Activated CD4-positive, alpha-beta T cell treated with anti-CD3 and anti-CD28 coated beads for 24 hours (primary cell): ENCODE measurements at places on chromosomes 12 and 14.
A peak's percentile ranks its signal among the peaks of the same experiment; 100 is the strongest.

GRCh38 chr14:46322730-46323403, 328.7 kb downstream of the RPL10L start:
- no peak for DNase-seq

- no peak for DNase-seq
Observed at GRCh38 chr14:55957950-55958349, 160.3 kb upstream of the PELI2 start.

GRCh38 chr14:81275305-81276072, 54.7 kb upstream of the GTF2A1 start:
- no peak for DNase-seq

GRCh38 chr12:77438644-77439043, 373.3 kb upstream of the E2F7 start:
- DNase-seq: no peak

DNA sequence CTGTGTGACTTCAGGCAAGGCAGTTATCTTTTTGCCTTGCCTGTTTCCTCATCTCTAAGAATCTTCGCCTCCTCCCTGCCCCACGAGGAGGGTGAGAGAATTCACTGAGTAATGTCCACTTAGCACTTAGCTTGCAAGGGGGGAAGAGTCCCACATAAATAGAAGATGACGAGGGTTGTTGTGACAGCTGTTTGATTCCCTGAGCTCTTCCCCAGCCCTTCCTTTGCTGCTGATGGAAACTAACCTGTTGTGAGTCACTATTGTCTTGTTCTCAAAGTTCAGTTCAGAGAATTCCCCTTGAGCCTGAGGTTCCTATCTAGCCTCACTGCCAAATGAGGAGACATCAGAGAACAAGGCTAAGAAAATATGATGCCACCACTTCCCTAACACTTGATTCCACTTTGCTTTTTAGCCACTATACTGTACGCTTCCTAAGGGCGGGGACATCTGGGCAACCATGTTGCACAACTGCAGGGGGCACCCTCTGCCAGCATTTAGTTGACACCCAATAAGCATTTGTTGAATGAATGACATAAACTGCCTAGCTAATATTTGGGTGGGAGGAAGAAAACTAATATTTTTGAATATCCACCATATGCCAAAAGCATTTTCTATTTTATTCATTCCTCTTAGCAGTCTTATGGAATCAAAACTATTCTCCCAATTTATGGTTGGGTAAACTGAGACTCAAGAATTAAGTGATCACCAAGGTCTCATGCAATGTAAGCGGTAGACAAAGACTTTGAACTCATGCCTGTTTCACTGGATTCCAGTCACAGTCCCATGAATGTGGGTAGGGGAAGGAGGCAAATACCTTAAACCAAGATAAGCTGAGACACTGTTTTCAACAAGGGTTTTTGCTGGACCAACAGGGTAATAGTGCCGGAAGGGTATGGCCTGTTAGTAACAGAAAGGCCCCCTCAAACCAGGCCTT, 77.6 kb downstream of the ZFP36L1 start:
- no peak for DNase-seq

GRCh38 chr14:22304326-22304725, 284.7 kb downstream of the DAD1 start:
- no peak for DNase-seq

GRCh38 chr12:22406627-22407026, 72.1 kb upstream of the ST8SIA1 start:
- DNase-seq: no peak

DNA sequence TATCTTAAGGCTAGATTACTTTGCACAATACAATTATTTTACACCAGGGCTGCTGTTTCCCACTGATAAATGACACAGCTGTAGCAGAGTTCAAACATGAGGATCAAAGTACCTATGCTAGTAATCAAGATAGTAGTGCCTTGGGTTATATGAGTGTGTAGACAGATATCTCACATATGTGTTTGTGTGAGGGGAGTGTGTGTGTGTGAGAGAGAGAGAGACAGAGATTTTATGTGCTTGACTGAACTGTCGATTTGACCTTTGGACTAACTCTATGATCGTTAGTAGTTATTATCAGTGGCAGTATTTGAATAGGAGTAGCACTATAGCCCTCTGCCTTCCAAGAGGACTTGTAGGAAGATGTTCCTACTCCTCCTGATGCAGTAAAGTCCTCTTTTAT, 15.5 kb downstream of the PLEKHA5 start:
- DNase-seq: no peak

- no peak for DNase-seq
Observed at GRCh38 chr14:94451826-94452225, 774 bp downstream of the SERPINA11 start.

- DNase-seq: peak; percentile 0
Observed at GRCh38 chr14:42224053-42224888, 617.6 kb downstream of the LRFN5 start.

GRCh38 chr14:101721951-101722661, 39.4 kb upstream of the PPP2R5C start:
- no peak for DNase-seq

DNA sequence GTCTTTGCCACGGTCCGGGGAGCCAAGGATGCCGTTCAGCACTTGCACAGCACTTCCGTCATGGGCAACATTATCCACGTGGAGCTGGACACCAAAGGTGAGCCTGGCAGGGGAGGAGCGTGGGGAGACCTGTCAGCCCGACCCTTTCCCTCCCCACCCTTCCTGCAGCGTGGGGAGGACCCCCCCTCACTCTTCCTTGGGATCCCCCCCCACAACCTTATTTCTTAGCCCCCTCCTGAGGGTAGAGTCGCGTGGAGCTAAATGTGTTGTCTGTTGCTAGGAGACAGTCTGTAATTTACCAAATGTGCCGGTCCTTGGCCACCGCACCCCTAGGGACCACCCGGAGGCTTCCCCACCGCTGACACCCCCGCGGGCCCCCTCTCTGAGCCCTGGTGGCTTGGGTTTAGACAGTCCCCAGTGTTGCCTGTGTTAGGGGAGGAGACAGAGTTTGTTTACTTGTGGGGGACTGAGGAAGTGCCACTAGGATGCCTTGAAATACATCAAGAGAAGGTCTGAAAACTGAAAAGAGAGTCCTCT, 2.3 kb downstream of the SETD1B start:
- no peak for DNase-seq

- no peak for DNase-seq
Observed at GRCh38 chr12:123989168-123989567, 16.2 kb downstream of the ZNF664 start.

GRCh38 chr12:124622331-124622730, 54.9 kb upstream of the NCOR2 start:
- DNase-seq: no peak

GRCh38 chr14:93804654-93805053, 16.4 kb upstream of the PRIMA1 start:
- no peak for DNase-seq

- no peak for DNase-seq
Observed at GRCh38 chr14:58899317-58899713, 261.6 kb downstream of the DACT1 start.

DNA sequence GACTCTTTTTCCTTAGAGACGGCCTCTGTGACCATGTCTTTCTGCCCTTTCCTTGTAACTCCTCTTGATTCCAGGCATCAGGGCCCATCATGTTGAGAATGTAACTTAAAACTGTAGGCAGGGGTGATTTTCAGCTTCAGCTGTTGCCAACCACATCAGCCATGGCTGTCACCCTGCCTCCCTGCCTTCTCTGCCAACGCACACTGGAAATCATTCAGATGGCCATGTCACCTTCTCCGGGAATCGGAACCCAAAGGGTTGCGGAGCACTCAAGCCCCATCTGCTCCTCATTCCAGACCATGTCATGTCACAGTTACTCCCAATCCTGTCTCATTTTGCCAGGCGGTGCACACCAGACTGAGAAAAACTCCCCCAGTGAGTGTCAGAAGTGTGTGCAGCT, 72.1 kb downstream of the EMP1 start:
- DNase-seq: no peak

GRCh38 chr14:77253333-77254190, 17.4 kb downstream of the NGB start:
- DNase-seq: no peak

DNA sequence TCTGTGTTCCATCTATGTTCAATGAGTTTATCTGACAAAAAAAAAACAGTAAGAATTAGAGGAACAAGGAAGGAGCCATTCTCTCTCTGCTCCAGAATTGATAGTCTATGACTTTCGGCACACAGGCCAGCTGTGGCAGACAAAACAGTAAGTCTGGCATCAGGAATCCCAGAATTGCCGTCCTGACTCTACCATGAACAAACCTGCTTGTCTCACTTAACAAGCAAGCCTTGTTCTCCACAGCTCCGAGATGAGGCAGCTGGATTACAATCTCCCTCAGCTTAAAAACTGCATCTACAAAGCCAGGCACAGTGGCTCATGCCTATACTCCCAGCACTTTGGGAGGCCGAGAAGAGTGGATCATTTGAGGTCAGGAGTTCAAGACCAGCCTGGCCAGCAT, 153.6 kb upstream of the TMCC3 start:
- no peak for DNase-seq

DNA sequence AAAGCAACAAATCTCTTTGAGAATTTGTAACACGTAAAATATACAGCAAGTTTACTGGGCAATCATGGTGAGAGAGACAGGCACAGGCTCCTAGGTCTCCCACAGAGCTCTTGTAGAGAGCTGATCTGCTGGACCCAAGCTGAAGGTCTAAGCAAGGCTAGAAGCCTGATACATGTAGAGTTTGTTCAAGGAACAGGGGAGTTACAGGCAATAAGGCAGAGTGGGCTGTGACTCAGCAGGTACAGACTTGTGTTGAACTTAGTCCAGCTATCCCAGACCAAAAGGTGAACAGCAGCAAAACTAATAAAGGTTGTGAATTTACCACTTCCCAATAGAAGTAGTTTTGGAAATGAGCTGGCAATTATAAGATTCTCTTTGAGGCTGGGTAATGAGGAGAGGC, 273.6 kb downstream of the GRIN2B start:
- no peak for DNase-seq

- DNase-seq: no peak
Observed at GRCh38 chr12:27968972-27969623, 3.4 kb downstream of the PTHLH start.

- no peak for DNase-seq
Observed at GRCh38 chr14:82725213-82725612, 1191.6 kb upstream of the SEL1L start.

DNA sequence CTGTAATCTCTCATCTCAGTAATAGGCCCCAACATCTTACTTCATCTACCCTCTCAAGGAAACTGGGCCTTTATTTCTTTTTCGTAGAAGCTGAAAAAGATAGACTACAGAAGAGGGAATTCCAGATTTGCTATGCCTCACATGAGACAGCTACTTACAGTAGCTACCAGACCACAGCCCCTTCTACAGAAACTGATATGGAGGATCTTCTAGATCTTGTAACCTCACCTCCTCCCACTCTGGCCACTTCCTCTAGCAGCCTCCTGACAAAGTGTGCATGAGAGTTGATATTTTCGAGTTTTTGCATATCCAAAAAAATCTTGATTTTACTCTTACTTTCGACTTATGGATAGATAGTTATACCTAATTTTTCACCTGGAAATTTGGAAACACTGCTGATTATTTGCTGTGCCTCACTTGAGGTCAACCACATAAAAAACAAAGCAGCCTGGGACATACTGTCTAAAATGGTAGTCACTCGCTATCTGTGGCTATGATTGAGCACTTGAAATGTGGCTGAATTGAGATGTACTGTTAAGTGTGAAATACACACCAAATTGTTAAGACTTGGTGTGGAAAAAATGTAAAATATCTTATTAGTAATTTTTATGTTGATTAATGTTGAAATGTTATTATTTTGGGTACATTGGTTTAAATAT, 86.3 kb upstream of the NID2 start:
- no peak for DNase-seq

DNA sequence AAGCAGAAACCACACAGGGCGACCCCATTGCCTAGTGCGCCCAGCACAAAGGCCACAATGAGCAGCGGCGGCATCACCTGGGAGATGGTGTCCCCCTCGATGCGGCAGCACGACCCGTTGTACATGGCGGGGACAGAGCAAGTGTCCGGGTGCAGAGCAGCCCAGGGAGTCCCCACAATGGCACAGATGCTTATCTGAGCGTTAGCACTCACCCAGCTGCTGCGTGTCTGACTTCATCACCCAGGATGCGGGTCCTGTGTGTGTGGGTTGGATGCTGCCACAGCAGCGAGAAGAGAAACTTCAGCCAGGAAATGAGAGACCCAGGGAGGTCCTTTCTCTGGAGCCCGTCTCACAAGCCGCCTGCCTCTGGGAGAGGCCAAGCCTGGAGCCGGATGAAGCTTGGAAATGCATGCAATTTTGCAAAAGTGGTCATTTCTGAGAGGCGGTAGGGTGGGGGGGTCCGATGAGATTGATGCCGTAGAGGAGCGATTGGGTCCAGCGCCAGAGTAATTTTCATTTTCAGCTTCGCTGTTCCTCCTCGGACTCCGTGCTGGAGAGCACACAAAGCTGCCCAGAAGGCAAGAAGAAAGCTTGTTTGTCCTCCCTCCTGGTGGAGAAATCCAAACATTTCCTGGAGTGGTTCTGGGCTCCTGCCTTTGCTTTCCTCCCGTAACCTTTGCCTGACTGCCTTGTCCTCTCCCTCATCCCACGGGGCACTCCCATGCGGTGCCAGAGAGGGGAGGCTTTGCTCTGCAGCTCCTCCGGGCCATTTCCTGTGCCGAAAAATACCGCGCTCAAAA, at the start of gene HCAR1:
Gene HCAR1, minus strand, starts transcription at position 630 of the 800 bp plus-strand sequence. Its CDS starts 505 bp downstream, at position 125.
- peak; percentile 34 for DNase-seq

DNA sequence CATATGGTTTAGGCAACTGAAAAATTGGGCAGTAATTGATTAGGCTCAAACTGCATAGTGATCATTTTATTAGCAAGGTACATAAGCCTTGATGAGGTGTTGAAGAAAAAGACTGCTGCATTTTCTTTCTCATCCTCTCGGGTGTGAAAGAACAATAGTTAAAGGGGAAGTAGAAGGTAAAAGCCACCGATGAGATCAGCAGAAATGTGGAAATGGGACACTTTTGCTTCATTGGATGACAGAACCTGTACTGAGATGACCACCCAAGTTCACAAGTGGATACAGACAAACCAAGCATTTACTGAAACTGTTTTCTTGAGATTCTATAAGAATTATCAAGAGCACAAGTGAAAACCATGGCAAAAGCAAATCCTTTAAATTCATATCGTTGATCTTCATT, 184.0 kb downstream of the TMX1 start:
- DNase-seq: no peak

DNA sequence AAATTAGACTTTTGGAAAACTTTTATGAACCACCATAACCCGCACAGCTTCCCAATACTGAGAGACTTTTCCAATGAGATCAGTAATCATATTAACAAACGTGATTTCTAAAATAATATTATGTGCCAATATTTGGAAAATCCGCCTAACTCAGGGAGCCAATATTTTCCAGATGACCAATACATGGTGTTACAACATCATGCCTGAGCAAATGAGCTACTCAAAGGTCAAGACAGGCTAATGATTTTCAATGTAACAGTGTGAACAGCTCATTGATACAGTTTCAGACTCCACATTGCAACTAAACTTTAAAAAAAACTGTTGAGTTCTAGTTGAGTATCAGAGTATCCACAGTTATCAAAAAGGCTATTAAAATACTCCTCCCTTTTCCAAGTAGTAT, 46.8 kb downstream of the RNF34 start:
- no peak for DNase-seq
